ENCODE measurements at places on chromosomes 12 and 14.

DNA sequence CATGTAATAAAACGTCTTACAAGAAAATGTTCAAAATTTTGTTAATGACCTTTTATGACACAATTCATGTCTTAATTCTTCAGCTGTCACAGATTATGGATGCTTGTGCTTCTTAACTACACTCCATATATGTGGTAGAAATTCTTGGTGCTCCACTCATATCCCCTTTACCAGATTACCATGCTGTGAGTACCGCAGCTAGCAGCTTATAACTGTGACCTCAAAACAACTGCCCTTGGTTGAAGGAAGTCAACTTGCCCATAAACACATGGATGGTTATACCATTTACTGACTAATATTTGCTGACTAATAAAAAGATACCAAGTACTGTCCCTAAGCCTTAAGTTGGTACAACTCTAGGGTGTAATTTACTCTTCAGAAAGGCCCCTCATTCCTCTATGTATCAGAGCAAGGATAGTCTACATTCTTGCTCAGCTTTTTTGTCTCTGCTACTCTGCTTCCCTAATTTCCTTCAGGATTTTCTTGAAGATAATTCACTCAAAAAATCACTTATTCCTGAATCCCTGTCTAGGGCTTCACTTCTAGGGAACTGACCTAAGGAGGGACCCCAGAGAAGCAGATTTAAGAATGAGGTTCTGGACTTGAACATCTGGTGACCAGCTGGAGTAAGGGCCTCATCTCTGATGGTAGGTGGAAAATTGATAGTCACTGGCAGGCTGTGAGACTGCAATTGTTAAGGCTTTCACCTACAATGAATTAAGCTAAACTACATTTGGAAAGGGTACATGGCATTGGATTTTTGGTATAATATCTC, 152.3 kb downstream of the SLC6A15 start:
- no peak for DNase-seq

DNA sequence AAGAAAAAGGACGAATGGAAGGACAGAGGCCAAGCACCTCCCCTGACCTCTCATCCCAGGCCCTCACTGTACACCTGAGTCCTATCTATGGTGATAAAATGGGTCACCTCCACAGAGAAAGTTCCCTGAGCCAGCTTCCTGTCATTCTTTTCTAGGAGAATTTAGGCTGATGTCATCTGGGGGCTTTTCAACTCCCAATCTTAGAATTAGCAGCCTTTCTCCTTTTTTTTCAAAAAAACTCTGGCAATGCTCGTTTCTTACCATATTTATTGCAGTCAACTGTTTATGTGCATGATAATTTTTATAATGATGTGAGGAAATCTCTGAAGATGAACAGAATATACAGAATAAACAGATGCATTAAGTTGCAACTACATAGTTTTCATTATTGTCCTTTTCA, 177.6 kb downstream of the SNAPC1 start:
- no peak for DNase-seq

- no peak for DNase-seq
Measured at GRCh38 chr12:132542661-132543060, 52.7 kb downstream of the FBRSL1 start.

GRCh38 chr14:52607061-52607460, 54.4 kb downstream of the GPR137C start:
- DNase-seq: no peak

DNA sequence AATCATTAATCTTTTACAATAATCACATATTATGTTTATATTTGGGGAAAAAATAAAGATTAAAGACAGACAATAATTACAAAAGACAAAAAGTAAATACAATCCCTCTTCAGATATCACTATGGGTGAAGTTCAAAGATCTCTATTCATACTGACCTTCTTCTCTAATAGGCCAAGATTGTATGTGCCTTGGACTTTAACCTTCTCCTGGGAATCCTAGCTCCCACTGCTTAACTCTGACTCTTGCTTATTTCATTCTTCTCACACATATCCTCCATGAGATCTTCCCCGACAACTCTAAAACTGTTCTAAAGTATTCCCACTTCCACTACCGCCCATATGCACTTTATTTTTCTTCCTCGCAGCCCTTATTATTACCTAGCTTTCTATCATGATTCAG, 83.8 kb downstream of the EEA1 start:
- no peak for DNase-seq

All from liver (tissue), 10 donors.